ENCODE measurements at places on chromosomes 7 and 10.

GRCh38 chr10:103605359-103606096 is 112.0 kb downstream of the NEURL1 start:
- DNase-seq = peak; percentile 57

GRCh38 chr10:3248526-3249306 is 76.1 kb upstream of the PITRM1 start:
- DNase-seq = no peak

GRCh38 chr10:13707156-13707881 is 120.6 kb downstream of the PRPF18 start:
- DNase-seq = peak; percentile 27

DNA sequence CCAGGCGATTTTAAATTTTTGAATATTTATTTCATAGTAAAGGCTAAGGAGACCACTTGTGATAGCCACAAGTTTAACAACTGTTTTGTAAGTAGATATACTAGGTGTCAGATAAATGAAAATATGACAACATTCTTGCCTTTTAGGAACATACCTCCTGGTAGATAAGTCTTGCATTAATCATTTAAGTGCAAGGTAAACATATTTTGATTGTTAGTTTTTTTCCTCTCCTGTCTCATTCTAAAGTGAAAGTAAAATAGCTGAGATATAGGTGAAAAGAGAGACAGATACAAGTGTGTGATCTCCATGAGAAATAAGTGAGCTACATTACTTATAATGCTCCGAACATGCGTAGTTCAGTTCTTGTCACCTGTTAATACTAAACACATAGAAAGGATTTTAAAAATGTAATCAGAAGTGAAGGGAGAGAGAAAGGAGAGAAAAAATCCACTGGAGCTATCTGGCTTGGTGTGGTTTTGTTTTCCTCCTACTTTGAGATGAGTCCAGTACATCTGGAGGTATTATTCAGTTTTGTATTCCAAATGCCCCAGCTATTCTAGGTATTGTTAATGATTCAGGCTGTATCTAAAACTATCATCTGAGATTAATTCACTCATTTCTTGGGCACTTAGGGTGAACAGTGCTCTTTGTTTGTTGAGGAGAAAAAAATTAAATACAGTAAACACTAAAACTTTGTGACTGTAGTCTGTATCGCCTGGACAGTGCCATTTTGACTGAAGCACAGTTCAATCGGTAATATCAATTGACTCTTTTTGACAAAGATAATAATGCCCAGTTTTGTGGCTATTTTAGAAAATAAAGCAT is 21.2 kb downstream of the GLCCI1 start:
- DNase-seq = no peak

- no peak for DNase-seq
Measured at GRCh38 chr10:72730479-72730878, 38.5 kb downstream of the MCU start.

GRCh38 chr7:99949645-99950228 is 20.3 kb upstream of the GJC3 start:
- DNase-seq = no peak

All from stimulated activated CD4-positive, alpha-beta T cell treated with anti-CD3 and anti-CD28 coated beads, Interleukin-2, amount 100 ng/mL, for 24 hours (primary cell).